ENCODE measurements at places on chromosomes 16 and 17.

DNA sequence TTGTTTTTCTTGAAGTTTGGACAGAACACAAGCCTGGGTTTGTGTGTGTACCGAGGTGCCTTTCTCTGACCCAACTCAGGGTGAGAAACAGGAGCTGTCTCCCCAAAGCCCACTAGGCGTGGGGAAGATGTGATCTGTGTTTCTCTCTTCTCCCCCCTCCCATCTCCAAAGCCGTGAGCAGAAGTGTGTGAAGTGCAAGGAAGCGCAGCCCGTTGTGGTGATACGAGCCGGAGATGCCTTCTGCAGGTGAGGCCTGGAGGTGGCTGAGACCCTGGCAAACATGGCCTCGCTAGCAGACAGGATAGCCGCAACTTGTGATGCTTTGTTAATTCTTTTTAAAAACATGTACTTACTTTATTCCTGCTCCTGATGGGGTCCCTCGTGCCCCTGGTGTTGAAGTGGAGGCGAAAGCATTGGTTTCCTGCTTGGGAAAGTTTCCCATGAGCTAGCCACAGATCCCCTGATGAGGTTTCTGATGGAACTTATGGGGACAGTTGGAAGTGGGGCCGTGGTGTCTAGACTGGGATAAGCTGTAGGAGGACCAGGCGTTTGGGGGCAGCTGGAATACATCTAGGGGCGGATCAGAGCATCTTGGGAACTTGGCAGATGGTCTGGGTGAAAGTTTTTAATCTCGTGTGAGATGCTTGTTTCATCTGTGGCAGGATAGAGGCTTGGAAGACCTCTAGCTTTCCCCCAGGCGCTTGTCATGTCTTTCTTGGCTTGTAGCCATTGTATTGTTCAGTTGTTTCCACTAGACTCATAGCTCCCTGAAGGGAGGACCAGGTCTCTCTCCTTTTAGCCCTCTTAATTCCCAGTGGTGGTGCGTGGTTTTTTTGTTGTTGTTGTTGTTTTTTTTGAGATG lies 893 bp downstream of the CTU2 start:
- DNase-seq = no peak

DNA sequence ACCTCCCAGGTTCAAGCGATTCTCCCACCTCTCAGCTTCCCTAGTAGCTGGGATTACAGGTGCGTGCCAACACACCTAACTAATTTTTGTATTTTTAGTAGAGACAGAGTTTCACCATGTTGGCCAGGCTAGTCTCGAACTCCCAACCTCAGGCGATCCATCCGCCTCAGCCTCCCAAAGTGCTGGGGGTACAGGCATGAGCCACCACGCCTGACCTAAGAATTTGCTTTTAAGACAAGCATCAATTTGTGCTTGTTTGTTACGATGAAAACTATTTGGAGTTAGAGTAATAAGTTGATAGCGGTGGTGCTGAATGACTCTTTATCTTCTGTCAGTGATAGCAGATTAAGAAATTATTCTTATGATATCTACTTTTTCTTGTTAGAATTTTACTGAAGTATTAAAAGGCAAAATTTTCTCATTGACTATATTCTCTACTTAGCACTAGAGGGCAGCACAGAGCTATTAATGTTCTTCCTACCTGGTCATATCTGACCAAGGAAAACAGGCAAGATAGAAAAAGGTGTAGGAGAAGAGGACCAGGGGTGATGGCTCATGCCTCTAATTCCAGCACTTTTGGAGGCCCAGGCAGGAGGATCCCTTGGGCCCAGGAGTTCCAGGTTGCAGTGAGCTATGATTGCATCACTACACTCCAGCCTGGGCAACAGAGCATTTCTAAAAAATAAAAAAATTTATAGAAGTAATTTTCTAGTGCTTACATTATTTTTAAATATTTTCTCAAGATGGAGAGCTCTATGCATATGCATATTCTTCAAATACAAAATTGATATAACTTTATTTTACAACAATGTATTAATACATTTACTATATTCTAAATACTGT lies 24.5 kb downstream of the STXBP4 start:
- DNase-seq = peak; percentile 34

DNA sequence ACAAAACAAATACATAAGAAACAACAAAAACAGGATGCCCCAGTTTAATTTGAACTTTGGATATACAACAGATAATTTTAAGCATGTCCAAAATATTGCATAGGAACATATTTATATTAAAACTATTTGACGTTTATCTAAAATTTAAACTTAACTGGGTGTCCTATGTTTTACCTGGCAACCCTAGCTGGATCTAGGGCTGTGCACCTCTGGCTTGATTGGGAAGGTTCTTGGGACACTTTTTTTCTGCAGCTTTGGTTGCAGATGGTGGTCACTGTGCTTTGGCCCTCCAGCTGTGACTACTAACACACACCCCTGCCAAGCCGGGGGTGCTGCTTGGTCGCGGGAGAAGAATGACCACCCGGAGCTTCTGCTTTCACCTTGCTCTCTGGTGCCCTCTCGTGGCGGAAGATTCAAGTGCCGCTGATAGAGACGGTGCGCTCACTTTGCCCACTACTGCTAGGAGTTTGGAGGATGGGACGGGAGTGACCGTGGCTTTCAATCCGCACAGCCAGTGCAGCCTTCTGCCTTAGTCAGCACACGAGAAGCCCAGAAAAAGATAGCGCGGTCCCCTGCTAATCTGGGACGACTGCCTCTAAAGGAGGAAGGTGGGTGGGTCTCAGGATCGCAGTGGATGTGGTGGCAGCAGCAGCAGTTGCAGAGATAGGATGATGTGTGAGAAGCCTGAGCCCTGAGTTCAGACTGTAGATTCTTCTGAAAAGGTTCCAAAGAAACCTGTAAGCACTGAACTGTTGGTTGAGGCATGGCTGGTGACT lies 6.7 kb downstream of the SPACA3 start:
- peak; percentile 56 for DNase-seq

- DNase-seq = no peak
Measured at GRCh38 chr16:15792563-15792971, 64.3 kb downstream of the MYH11 start.

- DNase-seq = no peak
Measured at GRCh38 chr17:74268558-74268957, 5.5 kb upstream of the DNAI2 start.

DNA sequence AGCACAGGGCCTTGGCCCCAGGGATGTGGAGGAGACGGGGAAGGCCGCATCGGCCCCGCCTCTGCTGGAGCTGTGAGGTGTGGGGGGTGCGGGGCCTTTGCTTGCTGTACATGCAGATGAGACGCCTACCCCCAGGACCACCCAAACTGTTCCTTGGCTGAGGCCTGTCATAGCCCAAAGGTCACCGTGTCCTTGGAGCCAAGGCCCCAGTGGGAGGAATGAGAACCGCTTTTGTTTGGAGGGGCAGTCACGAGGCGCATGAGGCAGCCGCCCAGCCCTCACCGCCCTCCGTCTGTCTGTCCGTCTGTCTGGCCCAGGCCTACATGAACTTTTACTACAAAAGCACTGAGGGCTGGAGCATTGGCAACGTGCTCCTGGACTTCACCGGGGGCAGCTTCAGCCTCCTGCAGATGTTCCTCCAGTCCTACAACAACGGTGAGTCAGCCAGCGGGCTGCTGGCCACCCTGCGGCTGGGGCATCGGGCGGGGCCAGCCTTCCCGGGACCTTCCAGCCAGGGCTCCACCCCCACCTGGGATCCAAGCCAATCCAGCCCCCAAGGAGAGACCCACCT lies 8.8 kb downstream of the TAX1BP3 start:
- peak; percentile 61 for DNase-seq

DNA sequence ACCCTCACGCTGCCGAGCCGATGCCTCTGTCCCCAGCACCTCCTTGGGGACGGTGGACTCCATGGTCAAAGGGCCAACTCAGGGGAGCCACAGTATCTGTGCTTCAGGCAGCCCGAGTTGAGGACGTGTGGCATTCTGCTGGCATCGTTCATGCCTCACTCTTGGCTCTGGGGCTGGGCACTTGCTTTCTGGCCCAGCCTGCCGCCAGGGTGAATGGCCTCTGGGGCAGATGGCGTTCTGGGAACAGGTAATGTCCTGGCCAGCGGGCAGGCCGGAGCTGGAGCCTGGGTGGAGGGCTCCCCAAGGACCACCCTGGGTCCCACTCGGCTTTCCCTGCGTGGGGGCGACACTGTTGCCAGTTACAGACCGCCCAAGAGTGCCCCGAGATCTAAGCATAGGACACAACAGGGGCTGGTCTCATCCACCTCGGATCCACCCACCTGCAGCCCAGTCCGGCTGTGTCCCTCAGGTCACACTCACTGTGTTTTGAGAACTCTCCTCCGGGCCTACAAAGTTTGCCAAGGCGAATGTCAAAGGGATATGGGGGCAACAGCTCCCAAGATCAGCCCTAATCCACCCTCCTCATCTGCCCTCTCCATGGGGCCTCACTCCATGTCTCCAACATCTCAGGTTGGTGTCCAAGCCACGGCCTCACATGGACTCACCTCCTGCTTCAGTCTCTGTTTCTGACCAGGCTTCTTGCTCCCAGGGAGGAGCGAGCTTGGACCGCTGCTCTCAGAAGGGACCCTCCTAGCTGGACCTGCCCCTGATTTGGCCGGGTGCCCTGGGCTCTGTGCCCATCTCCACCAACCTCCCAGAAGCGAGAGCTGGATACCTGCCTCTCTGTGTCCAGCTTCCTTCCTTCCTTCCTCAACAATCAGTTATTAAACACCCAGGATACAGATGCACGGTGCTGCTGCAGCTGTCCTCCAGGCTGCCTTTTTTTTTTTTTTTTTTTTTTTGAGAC lies 60.8 kb downstream of the TMEM235 start:
- no peak for DNase-seq

GRCh38 chr16:1923299-1924034 lies 5.3 kb upstream of the HS3ST6 start:
- DNase-seq = peak; percentile 48

- no peak for DNase-seq
Measured at GRCh38 chr17:60989379-60989778, 311.7 kb downstream of the BCAS3 start.

DNA sequence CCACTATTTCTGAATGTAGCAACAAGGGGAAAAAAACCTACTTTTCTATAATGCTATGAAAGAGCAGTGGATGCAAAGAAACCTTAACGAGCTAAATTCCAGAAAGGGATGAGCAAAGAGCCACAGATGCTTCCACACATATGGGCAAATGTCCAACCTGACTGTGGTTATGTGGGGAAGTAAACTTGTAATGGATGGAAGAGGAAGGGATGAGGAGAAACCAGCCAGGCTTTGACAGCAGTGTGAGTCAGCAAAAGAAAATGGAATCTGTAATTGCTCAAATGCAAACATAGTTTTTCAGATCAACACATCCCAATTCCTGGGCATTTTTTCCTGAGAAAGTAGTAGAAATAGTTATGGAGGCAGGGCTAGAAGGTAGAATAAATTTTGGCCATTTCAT lies 204.8 kb upstream of the CPHXL start:
- DNase-seq = peak; percentile 99

DNA sequence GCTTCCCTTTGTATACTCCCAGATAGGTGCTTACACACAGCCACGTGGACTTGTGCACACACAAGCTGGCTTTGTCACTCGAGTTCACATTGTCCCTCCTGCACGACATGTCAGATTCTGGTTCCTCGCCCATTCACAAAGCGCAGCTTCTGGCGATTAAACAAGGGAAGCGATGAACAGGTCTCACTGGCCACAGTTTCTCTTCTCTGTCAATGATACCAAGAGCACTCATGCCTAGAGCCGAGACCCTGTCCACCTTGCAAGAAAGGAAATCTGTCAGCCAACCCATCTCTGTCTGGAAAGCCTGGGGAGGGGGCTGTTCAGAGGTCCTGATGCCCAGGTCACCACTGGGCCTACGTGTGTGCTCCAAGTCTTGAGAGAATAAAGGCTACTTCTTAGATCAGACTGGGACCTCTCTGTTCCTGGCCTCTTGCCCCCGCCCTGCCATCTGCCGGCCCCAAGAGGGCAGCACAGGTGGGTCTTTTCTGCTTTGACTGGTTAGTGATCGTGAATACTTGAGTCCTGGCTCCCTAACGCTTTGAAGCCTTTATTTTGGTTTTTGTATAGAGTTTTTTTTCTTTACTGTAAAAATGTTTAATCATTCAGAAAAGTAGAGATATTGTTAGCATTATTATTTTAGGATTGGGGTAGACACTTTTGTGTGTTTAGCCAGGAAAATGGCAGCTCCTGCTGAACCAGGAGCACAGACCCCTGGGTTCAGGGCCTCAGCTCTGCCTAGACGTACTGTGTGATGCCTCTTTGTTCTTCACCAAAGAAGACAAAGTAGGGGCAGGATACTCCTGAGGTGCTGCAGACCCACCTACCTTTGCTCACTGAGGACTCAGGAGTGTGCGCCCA lies 104.7 kb downstream of the MRM1 start:
- DNase-seq = peak; percentile 13

GRCh38 chr17:47641202-47641601 lies 8.5 kb upstream of the KPNB1 start:
- no peak for DNase-seq

DNA sequence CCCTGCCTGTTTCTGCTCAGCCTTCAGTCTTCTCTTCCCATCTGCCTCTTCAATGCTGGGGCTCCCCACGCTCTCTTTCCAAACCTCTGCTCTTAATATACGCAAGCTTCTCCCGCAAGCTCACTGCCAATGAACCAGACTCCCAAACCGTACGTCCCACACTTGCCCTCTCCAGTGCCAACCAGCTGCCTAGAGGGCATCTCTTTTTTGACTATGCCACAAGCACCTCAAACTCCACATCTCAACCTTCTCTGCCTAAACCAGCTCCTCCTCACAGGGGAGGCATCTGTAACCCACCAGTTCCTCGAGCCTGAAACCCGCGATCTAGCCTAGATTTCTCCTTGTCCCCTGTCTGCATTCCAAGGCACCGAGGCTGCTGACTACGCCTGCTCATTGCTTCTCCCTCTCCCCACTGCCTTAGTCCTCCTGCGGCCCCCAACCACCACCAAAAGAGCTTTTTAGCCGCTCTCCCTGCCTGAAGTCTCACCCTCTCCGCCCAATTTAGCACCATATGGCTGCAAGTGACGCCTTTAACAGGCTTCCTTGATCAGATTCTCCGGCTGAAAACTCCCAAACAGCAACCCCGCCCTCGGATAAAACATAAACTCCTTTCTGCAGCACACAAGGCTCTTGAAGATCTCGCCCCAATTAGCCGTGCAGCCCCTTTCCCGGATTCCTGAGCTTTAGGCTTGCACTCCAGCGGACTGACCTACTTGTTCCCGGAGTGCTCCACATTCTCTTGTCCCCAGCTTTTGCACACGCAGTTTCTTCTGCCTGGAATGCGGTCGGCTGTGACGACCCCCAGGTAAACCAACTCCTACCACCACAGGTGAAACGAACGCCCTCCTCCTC lies 1.5 kb downstream of the GGA2 start:
- no peak for DNase-seq

DNA sequence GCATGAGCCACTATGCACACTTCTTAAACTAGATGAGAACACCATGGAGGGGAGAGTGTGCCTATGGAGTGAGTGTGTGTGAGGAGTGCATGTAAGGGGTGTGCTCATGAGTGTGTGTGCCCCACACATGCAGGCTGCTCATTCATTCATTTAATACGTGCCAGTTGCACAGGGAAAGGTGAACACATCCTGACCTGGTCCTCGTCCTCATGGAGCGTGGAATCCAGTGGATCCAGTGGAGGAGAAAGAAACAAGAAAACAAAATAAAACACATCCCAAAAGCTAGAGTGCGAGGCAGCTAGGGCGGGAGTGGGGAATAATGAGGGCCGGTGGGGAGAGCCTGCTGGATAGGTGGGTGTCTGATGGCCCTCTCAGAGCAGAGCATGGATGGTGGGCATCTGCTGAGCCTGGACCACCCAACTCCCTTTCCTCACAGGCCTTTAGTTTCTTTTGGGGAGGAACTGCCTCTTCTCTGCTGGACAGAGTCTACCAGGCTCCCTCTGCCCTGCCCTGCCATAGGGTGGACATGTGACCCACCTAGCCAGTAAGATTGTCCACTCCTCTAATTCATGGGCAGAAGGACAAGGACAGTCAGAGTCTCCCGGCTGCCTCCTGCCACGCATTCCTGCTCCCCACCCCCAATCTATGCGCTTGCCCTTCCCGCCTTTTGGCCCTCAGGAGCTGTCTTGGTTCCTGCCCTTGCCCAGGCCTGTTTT lies 204.3 kb downstream of the RAB11FIP4 start:
- DNase-seq = no peak

Measured in fibroblast of skin of right quadriceps (primary cell).